ENCODE measurements at places on chromosomes 6 and 20.

- no peak for DNase-seq
These were observed 195.7 kb upstream of the CITED2 start for GRCh38 chr6:139570166-139570565.

- no peak for DNase-seq
These were observed 30.2 kb downstream of the RRBP1 start for GRCh38 chr20:17651760-17652388.

DNA sequence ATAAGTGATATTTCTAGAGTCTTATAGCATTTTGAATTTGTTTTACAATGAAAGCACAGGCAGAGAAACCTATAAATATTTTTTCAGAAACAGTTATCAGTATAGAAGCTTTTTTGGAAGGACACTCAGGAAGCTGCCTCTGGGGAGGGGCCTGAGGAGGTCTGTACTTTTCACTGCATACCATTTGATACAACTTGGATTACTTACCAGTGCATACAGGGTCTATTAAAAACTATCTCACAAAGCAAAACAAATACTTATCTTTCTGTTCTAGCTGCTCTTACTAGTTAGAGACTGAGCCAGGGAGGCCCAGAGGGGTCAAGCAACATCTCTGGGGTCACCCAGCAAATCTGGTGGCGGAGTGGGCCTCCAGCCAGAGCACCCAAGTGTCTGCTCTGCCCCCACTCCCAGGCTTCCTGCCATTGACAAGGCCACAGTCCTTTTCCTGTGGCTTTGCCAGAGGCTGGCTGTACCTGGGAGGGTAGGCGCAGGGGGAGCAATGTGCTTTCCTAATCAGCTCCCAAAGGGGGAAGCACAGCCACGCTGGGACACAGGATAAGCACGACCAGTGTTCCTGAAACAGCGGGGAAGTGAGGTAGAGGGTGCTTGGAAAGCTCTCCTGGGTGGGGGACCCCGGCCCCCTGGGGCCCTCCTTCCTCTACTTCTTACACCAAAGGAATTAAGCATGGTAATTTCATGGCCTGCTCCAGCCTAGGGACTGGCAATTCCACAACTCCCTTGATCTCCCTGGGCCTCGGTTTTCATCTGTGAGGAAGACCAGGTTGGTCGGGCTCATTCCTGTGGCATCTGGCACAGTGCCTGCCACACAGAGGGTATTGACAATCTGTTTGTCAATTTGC is 7.8 kb downstream of the TCF15 start:
- DNase-seq: no peak

- DNase-seq: no peak
These were observed 3.3 kb downstream of the OSER1 start for GRCh38 chr20:44207126-44207723.

DNA sequence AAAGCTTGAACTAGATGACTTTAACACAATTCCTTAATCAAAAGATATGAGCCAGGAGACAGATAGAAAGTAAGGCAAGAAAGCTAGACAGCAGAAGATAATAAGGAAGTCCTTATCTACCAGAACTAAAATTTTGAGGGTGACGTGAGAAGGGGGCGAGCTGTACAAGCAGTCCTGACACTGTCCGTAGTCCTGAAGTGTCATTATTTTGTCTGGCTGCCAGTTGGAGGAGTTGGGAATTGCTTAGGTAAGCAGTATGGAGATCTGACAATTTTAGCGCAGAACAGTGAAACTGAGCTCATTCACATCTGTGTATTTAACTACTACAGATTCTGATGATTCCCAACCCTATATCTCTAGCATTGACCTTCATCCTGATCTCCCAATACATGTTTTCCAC is 25.8 kb upstream of the CEP85L start:
- DNase-seq: no peak

GRCh38 chr6:132275066-132275970 is 126.0 kb downstream of the MOXD1 start:
- DNase-seq: no peak

DNA sequence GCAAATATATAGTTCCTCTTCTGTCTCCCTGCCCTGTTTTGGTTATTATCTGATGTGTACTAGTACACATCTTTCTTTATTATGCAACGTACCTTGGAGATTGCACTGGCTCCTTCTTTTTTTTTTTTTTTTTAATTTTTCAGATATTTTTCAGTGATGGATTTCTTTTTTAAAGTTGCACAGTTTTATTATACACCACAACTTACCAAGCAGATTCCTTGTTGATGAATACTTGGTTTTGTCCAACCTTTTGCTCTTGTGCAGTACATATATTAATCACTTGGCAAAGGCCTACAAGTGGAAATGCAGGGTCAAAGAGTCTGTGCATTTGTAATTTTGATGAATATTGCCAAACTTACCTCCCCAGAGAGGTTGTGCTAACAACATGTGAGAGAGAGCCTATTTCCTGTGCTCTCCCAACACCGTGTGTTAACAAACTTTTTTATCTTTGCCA is 50.1 kb upstream of the RNF24 start:
- no peak for DNase-seq

DNA sequence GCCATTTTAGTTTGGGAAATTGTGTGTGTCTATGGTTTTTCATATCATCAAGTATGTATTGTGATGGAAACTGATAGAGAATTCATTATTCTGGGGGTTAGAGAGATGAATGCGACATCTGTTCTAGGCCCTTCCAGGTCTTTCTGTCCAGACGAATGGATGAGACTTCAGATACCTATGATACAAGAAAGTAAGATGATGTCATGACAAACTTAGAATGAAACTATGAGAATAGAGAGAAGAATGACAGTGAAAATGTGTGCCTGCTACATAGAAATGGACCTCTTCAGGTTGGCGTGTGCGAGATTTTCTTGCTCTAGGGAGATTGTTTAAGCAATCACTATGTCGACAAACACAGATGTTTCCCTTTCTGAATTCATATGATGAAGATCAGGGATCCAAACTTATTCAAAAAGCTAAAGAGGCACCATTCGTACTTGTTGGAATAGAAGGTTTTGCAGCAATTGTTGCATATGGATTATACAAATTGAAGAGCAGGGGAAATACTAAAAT is 76.1 kb downstream of the SCAND1 start:
- DNase-seq: no peak

DNA sequence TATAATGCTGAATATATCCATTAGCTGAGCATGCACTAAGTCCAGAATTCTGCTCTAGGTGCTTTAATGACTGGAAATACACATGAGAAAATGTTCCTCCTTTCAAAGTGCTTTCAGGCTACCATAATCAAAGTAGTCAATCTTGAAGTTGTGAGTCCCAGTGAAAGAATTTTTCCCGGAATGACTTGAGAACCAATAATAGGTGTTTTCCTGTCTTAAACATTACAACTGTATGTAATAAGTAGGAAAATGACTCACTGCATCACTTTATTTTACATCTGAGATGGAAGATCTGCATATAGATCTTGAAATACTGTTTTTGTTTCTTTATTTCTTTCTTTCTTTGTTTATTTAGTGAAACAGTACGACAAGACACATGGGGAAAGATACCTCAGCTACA is 437.4 kb upstream of the JAG1 start:
- no peak for DNase-seq

DNA sequence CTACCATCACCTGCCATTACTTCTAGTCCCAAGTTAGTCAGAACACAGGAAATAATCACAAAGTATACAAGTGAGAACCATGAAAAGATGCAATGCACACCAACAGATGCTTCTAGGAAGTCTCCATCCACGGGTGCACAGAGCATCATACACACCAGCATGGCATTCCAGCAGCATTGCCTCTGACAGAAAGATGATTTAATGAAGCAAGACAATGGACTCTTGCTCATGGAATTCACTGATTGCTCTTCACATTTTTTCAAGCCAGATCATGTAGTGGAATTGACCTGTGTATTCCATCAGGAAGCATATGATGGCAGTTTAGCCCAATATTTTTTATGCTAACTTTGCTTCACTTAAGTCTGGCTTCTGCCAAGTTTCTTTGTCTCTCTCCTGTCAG is 406.3 kb upstream of the RGS17 start:
- no peak for DNase-seq

- DNase-seq: no peak
These were observed 110.3 kb downstream of the CDH26 start for GRCh38 chr20:60068509-60068908.

DNA sequence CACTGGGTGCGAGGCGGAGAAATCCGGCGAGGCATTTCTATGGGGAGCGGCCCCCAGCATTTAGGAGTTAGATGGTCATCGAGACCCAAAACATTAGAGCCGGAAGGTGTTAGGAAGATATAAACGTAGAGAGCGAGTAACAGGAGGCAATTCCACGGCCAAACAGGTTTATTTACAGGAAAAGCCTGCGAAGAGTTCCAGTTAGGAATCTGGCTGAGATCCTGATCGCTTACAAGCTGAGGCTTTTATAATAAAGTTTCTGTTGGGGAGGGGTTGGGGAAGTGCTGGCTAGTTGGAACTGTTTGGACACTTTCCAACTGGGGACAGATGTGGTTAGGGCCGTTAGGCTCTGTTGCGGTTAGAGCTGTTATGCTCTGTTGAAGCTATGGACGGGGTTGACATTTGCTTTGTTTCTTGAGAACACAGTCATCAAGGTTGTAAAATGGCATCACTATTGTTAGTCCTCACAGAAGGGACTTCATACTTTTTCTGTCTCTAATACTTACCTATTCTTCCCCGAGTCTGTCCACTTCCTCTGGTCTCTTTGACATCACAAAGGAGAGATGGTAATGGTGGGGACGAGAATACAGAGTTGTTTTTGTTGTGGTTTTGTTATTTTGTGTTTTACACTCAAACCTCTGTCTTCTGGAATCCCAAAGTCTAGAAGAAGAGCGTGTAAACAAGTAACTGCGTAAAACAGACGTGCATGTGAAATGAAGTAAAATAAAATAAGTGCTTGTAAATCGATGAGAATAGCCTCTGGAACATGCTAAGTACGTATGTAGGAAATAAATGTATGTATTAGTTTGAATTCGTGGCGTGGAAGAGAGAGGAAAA is 554 bp upstream of the ZSCAN31 start:
- no peak for DNase-seq

- DNase-seq: no peak
These were observed 680.2 kb upstream of the MMS22L start for GRCh38 chr6:97963193-97963592.

- DNase-seq: peak; percentile 29
These were observed 741 bp downstream of the PTPN1 start for GRCh38 chr20:50510706-50511542.

- DNase-seq: no peak
These were observed 1.5 kb upstream of the STX16 start for GRCh38 chr20:58649288-58650180.

DNA sequence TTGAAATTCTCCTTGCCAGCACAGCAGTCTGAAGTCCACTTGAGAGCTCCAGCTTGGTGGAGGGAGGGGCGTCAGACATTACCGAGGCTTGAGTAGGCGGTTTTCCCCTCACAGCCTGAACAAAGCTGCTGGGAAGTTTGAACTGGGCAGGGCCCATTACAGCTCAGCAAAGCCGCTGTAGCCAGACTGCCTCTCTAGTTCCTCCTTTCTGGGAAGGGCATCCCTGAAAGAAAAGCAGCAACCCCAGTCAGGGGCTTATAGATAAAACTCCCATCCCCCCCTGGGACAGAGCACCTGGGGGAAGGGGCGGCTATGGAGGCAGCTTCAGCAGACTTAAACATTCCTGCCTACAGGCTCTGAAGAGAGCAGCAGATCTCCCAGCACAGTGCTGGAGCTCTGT is 325.3 kb downstream of the GJA1 start:
- no peak for DNase-seq

- no peak for DNase-seq
These were observed 28.7 kb downstream of the ISM1 start for GRCh38 chr20:13249798-13250170.

- DNase-seq: no peak
These were observed 163.3 kb downstream of the SOBP start for GRCh38 chr6:107653183-107653580.

DNA sequence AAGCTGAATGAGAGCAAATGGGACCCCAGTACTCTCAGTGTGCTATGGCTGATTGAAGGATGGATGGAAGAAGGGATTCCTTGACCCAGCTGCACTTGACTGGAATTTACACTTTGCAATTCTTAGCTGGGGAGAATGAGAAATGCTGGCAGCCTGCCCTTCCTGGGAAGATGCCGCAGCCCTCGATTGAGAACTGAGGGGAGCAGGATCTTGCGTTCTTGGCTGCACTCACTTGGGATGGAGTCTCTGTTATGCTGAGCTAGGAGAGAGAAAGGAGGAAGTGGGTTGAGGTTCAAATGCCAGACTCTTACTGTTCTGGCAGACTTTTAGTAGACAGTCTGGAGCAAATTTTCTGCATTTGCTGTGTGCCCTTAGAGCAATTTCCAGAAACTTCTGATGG is 221.2 kb downstream of the FNDC1 start:
- DNase-seq: no peak

GRCh38 chr6:134373282-134373922 is 55.5 kb upstream of the SGK1 start:
- DNase-seq: no peak

DNA sequence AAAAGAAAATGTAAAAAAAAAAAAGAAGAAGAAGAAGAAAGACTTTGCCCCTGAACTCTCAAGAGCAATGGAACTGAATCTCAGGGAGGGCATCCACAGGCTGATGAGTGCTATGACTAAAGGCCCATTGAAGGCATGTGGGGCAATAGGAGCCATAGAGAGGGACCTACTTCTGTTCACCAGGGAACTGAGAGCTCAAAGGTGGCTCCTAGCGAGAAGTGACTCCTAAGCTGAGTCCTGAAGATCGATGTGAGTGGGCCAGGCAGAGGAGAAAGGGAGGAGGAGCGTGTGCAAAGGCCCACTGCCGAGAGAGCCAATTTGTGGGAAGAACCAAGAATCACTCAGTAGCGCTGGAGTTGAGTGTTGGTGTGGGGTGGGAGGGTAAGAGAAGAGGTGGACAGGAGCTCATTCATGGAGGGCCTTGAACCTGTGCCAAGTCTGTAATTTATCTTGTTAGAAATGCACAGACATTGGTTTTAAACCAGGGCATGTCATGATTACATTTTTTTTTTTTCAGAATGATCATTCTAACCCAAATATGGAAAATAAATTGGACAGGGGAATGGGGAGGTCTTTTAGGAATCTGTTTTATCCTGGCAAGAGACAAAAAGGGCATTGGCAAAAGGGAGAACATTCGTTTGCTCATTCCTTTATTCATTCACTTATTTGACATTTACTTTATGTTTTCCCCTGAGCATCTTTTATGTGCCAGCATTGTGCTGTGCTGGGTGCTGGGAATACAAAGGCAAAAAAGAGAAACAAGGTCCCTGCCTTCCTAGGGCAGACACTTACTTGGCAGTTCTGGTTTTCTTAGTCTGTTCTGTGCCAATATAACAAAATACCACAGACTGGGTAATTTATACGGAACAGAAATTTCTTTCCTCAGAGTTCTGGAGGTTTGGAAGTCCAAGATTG is 67.4 kb upstream of the DSP start:
- DNase-seq: no peak

DNA sequence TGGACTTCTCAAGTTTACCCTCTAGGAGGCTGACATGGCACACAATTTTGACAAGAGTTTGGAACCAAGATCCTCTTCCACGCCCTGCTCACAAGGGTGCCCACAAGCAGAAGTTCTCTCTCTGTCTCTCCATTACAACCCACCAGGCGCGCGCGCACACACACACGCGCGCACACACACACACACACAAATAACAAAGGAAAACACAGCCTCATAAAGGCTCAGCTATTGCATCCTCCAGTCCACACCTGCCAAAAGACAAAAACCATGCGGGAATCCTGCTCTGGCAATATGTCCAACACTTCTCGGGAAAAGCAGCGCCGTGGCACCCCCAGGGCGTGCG is 870 bp downstream of the PAK5 start:
- no peak for DNase-seq

All from nucleus accumbens (tissue), 56 donors.